Tongue (tissue), 3 donors: ENCODE measurements at places on chromosomes 6 and 20.
A peak's percentile ranks its signal among the peaks of the same experiment; 100 is the strongest.

DNA sequence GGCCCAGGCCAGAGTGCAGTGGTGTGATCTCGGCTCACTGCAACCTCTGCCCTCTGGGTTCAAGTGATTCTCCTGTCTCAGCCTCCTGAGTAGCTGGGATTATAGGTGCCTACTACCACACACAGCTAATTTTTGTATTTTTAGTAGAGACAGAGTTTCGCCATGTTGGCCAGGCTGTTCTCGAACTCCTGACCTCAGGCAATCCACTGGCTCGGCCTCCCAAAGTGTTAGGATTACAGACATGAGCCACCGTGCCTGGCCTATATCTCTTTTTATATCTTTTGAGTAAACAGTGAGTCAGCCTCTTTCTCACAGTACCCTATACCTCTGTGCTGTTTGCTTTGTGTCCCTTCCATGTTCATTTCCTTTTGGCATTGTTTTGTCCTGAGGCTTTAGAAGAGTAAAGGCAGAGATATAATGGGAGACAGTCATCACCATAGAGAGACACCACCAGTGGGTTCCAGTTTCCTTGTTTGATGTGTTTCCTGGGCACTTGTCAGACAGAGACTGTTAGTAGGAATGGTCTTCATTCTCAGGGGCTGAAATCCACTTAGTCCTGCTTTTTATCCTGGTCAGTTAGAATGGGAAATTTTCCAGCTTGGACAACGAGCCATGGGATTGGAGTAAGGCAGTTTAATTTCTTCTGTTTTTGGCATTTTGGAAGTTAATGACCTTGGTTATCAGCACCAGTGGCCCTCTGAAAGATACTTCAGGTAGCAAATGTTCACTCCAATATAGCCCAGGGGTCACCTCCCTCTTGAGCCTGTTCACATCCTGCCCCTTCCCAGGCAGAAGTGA is 32.2 kb upstream of the ASXL1 start:
- no peak for DNase-seq

DNA sequence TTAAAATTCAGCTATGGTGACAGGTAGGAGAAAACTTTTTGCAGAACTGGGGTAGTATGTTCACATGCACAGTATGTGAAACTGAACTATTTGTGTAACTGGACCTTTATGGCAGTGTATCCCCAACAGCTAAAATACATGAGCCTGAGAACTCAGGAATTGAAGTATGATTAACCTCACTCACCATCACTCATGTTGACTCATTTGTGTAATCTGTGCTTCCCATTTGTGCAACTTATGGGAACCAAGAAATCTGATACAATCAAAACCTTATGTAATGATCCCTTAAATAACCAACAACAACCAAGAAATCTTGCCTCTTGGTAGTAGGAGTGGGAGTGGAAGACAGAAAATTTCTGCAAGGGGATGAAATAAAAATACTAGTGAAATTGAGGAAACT is 674.9 kb downstream of the HDGFL1 start:
- DNase-seq = no peak

- peak; percentile 92 for DNase-seq
Measured at GRCh38 chr6:148464319-148465010, 121.8 kb downstream of the SASH1 start.

- no peak for DNase-seq
Measured at GRCh38 chr6:125048274-125048673, 86.0 kb downstream of the RNF217 start.

- DNase-seq = no peak
Measured at GRCh38 chr6:140001005-140001404, 626.6 kb upstream of the CITED2 start.
